MG63 (cell line): ENCODE measurements at places on chromosomes 4 and X.

DNA sequence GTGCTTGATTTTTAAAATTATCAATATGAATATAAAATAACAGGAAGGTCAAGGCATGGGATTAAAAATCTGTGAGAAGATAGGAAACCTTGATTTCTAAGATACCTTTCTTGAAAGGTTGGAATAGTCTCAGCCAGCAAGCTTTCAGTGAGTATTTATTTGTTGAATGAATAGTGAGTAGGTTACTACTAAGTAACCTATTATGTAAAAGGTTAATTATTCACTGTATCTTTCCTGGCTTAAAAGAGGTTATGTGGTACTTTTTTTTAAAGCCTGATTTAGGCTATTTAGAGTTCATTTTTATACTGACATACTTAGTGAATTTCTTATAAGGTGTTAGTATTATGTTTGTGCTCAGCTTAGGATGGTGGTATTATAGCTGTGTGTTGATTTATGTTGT is 123.5 kb downstream of the PTPN13 start:
- DNase-seq: no peak

DNA sequence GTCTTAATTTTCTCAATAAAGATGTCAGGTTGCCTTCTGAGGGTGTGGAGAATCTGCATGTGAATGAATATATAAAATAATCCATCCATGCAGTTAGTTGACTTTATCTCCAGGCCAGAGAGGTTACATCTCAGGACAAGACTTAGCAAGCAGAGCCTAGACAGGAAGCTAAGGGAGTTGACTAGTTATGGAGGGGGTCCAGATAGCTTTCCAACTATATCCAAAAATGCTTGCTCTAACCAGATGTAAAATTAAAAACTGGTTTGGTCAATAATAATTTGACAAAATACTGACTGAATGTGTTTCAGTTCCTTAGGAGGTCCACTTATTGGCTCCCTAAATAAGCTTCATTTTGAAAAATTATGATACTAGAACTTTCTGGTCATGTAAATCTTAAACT is 101.4 kb downstream of the PAPSS1 start:
- DNase-seq: no peak

DNA sequence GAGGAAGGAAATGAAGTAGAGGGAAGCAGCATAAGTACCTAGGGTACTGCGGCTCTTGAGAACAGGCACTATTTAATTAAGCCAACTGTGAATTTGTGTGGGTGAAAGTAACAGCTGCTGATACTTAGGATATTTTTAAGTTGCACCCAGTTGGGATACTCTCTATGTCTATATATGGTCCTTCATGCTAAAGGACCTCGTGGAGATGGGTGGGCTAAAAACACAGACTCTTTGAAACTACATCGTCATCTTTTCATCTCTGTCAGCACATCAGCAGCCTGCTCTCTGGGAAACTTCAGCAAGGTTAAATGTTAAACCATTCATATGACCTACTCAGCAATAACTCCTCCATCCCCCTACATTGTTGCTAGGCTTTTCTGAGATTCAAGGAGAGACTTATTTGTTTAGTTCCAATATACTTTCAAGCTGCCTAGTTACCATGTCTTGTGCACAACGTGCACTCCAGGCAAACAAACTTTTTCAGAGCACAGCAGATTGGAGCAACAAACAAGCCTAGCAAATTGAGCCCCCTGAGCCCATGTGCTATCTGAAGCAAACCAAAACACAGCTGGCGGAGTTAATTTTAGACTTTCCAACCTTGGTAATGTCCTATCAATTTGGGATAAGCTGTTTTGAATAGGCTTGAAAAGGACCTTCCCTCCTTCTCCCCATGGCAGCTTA is 6.2 kb upstream of the MOB1B start:
- no peak for DNase-seq

- DNase-seq: no peak
Observed at GRCh38 chr4:166625018-166625637, 609.2 kb downstream of the SPOCK3 start.

GRCh38 chr4:176882206-176882605 is 89.5 kb upstream of the VEGFC start:
- DNase-seq: no peak

- DNase-seq: peak; percentile 41
Observed at GRCh38 chrX:78653118-78653822, 5.9 kb downstream of the RTL3 start.

DNA sequence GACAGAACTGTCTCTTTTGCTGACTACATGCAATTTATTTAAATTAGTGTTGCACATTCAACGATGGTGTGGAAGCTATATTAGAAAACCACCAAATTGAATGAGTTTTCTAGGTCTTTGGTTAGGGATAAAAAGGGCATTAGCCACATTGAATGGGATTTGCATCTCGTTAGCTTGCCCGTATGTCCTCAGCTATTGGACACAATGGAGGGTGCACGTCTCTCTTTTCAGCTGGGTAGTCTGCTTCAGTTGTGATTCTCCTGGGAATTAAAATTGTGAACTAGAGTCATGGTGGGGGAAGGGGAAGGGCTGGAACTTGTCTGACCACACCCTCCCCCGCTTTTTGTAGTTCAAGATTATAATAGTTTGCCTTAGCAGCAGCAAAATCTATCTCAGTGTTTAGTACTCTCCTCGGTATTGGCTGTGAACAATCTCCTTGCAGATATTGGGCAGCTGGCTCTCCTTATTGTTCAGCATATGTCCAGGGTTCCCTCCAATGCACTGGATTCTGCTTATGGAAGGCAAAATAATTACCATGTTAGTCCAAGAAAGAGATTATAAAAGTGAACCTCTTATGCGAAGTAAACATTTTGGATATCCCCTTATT is 23.3 kb downstream of the TRIM2 start:
- no peak for DNase-seq
